ENCODE measurements at places on chromosomes 7 and 10.

GRCh38 chr10:95716466-95716865, 22.7 kb upstream of the TCTN3 start:
- no peak for DNase-seq

DNA sequence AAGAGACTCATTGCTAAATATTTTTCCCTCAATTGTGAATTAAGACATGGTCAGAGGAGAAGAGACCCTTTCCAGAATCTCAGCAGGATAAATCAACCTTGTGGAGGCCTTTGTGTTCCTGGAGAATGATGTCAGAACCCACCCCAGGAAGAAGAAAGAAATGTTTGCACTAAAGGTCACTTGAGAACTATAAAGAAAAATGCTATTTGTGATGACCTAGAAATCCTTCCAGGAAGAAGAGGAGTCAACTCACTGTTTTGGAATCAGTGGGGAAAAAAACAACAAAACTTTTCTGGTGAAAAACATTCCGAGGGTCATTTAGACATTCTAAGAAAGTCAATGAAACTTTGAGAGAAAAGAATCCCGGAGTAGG, 129.1 kb upstream of the ANKRD1 start:
- DNase-seq, result no peak

DNA sequence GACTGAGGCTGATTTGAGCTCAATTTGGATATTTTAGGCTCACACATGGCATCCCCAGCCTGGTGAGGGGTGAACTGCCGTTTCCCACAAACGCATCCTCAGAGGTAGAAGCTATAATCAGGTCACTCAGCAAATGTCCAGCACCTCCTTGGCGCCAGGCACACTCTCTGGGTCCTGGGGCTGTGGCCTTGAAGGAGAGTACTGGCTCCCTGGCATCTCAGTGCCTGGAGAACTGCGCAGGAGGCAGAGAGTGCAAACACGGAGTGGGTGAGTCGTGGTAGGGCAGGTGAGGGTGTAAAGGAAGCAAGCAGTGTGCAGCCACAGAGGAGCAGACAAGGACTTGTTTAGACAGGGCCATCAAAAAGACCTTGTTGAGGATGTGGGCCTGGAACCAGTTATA, 224.0 kb upstream of the ZNF32 start:
- DNase-seq, result no peak

DNA sequence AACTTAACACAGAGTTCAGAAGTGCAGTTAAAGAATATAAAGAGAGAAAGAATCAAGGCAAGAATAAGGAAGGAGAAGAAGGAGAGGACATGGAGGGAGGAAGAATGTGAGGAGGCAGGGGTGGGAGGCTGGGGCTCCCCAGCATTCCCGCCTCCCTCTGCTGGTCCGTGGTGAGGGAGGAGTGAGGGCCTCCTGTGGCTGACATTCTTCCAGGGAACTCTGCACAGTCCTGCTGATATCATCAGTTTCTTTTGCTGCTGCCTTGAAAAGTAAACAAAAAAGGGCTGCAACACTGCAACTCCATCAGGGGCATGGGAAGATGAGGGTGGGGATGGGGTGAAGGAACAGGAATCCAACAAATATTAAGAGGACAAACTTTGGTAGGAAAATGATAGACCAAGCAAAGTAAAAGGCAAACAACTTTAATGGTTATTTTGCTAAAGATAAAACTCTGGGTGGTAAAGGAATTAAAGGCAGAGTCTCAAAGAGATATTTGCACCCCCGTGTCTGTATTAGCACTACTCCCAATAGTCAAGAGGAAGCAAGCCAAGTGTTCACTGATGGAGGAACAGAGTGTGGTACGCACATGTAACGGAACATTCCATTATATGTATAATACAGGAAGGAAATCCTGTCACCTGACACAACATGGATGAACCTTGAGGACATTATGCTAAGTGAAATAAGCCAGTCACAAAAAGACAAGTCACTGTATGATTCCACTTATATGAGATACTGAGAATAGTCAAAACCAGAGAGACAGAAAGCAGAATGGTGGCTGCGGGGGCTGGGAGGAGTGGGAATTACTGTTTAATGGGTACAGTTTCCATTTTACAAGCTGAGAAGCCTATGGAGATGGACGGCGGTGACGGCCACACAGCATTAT, 8.0 kb upstream of the SPOCK2 start:
- no peak for DNase-seq

DNA sequence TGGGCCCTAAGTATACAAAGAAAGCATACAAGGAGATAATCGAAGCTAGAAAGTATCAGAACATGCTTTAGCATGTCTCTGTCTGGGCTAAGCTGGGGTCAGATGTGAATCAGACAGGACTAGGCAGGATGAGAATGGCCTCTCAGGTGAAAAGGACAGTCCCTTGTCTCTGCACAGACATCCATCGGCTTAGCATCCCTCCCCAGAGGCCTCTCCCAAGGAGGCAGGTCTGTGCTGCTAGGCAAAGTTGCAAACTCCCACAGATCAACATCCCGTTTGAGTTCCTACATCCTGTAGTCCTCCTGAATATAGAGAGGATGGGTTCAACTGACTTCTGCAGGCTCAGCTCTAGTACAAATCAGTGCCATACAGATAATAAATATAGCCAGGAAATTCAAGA, 24.5 kb downstream of the CHST15 start:
- no peak for DNase-seq

- DNase-seq, result no peak
These were observed 21.4 kb downstream of the STAMBPL1 start for GRCh38 chr10:88901206-88901983.

DNA sequence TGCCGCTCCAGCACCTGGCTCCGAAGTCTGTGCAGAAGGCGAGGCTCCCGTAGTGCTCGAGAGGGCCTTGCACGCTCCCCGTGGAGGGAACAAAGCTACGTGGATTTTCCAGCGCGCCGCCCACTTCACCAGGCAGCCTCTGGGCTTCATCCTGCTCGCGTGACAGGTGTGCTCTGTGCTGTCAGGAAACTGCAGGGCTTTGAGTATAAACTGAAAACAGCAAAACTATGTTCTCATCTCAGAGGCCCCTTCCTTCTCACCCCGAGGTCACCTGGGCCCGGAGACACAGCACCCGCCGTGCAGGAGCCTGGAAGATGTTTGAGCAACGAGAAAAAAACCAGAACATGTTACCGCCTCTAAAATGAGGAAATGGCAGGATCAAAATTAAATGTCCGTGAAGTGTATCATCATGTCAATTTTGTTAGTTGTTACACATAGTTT, 17.6 kb upstream of the GPR146 start:
- DNase-seq, result no peak

DNA sequence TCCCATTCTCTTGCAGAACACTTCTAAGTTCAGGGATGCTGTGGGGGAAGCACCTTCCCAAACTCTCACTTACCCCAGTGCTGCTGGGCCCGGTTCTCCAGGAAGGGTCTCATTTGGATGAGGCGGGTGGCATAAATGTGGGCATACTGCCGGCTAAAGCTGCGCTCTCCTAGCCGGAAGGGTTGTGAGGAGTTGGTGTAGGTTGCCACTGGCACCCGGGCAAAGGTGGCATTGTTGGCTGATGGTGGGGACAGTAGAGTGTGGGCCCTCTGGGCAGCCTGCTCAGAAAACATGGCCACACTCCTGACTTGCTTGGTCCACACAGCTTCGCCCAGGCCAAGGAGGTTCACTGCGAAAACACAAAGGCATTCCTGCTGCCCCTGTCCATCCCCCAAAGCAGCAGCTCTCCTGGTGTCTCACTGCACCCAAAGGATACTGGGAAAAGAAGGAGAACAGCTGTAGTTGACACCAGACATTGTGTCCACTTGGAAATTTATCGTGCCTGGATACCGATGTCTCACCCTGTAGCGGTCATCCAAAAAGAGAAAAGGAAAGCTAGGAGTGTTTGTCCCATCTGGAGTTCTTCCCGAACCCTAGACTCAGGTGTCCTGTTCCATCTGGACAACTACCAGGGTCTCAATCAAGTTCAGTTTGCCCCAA, 1.5 kb downstream of the POLD2 start:
- no peak for DNase-seq

GRCh38 chr10:96244354-96244753, 27.0 kb downstream of the BLNK start:
- DNase-seq, result no peak

DNA sequence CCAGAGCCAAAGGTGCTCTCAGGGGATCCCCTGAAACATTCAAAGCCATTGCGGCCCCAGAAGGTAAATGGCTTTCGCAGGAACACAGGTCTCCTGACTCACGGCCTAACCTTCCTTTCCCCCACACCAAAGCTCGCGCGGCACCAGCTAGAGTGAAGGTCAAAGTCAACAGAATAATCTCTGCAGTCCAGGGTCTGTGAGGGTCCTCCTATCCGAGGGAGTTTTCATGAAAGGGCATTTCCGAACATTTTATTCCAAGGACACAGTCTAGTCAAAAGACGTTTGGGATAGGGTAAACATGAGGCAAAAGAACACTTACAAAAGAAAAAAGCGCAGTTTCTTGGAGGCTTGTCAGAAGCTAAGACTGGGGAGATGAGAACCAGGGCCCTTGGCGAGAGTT, 559 bp upstream of the STEAP2 start:
- no peak for DNase-seq

DNA sequence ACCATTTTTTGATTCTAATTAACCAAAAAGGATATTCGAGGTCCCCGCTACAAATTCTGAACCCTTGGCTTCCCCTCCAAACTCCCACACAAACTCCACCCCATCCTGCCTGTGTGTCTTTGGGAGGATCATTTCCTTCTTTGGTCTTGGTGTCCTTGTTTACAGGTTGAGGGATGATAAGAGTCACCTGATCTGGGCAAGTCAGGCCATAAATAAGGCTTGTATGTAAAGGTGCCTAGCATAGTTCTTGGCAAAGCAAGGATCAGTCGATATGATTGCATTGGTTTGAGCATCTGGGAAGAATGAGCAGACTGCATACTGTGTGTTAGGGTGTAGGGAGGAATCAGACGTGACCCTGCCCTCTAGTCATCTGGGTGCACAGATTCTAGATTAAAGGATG, 1.6 kb upstream of the SGPL1 start:
- no peak for DNase-seq

- DNase-seq, result no peak
These were observed 242.0 kb downstream of the AUTS2 start for GRCh38 chr7:69840248-69840647.

GRCh38 chr7:108073305-108074070, 56.7 kb downstream of the LAMB4 start:
- no peak for DNase-seq

DNA sequence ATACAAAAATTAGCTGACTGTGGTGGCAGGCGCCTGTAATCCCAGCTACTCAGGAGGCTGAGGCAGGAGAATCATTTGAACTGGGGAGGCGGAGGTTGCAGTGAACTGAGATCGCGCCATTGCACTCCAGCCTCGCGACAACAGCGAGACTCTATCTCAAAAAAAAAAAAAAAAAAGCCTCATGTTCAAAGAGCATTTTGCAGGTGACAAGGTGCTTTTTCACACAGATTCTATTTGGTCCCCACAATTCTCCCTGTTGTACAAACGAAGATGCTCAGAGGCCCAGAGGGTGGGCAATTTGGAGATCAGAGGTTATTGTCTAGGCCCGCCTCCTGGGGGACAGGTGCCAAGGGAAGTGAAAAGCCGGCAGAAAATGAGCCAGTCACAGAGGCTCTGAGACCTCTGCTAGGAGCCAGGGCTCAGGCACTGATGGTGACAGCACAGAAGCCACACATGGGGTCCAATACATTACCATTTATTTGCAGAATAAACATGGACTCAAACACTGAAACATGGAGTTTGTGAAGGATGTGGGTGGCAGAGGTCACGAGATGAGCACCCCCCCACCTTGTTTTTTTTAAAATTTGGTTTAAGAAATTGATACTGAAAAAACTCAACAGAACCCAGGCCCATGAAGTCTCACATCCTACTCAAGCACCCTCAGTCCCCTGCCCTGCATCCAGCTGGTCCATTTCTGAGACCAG, 882 bp upstream of the GAL3ST4 start:
- no peak for DNase-seq

- DNase-seq, result no peak
These were observed 22.2 kb upstream of the PODXL start for GRCh38 chr7:131578602-131579001.

- no peak for DNase-seq
These were observed 60.8 kb upstream of the GDF10 start for GRCh38 chr10:47239211-47239610.

- no peak for DNase-seq
These were observed 301.6 kb downstream of the NRG3 start for GRCh38 chr10:82176587-82176986.

GRCh38 chr7:91694351-91694841, 186.1 kb downstream of the MTERF1 start:
- no peak for DNase-seq

DNA sequence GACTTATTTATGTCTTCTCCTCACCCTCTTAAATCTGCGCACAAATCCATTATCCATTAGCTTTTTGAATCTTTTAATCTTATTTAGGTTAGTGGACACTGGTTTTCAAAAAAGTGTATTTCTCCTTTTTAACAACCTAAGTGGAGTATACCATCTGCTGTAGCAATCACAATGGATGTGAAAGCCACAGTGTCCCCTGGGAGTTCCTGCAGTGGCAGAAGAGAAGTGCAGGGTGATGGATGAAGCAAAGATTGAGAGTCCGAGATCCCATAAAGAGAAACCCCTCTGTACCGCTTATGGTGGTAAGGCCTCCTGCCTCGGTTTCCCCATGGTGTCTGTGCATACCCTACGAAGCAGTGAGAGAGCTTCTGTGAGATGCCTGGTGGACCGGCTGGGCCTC, 236.4 kb downstream of the COBL start:
- no peak for DNase-seq

DNA sequence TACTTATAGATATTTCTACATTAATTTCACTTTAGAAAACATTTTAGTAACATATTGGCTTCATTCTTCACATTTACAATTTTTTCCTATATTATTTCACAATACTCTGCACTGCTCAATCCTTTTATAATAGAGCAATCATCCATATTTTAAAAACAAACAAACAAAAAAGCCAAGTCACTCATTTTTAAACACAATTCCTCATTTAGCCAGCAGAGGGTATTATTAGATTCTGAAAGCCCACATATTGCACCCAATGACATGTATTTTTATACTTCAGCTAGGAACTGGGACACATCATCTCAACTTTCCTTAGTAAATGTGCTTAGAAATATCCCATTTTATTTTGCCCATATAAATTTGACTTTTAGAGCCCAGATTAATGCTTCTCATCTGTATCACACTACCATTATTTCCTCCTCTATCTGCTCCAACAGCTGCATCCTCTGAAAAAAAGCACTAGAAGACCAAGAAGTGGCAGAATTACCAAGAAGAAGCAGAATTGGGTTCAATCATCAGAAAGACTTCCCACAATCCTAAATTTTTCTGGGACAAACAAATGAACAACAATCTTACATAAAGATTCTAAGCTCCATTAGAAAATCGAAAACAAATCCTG, 29.5 kb downstream of the CTNNA3 start:
- DNase-seq, result no peak

DNA sequence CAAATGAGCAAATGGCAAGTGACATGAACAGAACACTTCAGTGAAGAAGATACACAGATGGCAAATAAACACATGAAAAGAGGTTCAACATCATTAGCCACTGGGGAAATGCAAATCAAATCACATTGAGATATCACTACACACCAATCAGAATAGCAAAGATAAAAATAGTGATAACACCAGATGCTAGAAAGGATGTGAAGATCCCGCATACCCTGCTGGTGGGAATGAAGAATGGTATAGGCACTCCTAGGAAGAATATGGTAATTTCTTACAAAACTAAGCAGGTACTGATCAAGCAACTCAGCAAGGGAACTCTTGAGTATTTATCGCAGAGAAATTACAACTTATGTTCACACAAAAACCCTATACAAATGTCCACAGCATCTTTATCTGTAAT, 11.2 kb downstream of the LAMB4 start:
- DNase-seq, result no peak

GRCh38 chr10:75651417-75651816, 220.0 kb downstream of the LRMDA start:
- no peak for DNase-seq

Data from stimulated activated CD4-positive, alpha-beta T cell treated with anti-CD3 and anti-CD28 coated beads, TNF-alpha, amount 100 ng/mL, for 1 hour (primary cell).